ENCODE measurements at places on chromosomes 5 and 9.

GRCh38 chr9:104980039-104980654 is 52.2 kb upstream of the ABCA1 start:
- DNase-seq, result no peak

DNA sequence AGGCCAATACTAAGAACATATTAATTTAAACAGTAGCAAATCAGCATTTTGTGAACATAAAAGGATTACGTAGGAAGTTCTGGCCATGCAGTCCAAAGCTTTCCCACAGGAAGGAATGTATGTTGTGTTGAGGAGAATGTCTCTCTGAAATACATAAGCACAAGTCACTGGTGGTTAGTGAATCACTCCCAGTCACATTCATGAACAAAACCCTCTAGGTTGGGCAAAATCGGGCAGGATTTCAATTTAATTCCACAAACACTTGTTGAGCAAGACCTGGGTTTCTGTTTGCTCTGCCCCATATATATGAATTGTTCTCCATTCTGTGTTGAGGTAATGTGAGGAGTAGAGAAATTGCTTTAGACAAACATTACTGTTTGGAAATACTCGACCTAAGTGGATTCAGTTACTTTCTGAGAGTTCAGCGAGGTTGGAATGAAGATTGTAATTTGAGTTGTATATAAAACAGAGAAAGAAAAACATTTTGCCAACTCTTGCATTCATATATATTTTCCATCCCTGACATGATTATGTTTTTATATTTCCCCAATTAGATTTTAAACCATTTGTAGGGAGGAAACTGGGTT is 127.6 kb upstream of the RPS23 start:
- DNase-seq, result no peak

GRCh38 chr9:37840560-37841194 is 40.1 kb downstream of the DCAF10 start:
- DNase-seq, result no peak

DNA sequence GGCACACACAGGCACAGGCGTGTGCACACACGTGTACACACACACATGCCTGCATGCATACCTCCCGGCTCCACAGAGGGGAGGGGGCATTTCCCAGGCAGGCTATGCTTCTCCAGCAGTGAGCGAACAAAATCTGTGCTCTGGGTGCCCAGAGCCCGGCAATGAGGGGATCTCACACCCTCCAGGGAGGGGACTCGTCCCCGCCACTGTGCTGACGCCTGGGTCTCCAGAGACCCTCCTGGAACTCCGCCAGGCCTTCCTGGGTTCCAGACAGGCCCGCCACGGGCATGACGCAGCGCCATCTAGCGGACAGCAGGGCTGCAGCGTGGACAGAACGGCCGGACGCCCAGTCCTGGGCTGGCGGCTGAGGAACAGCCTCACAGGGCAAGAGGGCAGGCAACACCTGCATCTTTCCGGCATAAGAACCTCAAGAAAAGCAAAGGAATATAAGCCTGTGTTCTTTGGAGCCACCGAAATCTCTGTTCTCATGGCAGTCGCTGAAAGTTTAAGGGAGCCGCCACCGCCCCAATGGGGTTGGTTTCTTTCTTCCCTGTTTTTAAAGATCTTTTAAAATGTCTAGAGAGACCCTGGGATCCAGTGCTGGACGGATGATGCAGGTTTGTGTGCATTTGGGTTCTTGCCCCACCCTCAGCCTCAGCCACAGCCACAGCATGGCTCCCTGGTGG is 135.6 kb upstream of the PPP1R26 start:
- peak; percentile 38 for DNase-seq

GRCh38 chr9:121651295-121652020 is at the start of gene DAB2IP:
TSS of gene DAB2IP (plus strand) at chr9:121651634. CDS start at chr9:121651776, 142 bp downstream.
- no peak for DNase-seq

DNA sequence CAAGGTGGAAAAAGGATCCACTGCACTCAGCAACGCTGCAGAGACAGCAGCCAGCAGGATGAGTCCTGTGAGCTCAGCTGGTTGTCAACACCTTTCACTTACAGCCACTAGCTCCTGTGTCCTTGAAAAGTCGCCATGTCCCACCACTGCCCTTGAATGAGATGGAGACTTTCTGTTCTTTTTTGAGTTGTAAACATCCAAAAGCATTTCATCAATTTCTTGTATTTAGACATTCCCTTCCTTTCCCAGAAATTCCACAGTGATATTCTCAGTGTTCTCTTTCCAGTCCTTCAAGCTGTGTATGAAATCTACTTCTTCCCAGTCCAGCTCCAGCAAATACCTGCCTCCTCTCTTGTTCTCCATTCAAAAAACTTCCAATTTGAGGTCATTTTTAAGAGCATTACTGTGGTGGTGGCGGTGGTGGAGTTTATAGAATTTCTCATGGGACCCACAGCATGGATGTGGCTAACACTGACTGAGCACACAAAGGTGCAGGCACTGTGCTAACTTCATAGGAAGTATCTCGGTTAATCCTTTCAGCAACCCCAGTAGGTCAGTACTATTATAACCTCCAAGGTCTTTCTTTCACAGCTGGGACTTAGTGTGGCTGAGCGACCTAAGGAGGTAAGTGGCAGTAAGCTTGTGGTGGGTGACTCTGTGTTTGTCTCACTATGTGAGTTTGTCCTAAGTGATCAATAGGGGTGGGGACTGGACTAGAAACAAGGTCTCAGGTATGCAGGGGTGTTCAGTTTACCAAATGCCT is 15.0 kb upstream of the GPX3 start:
- no peak for DNase-seq

GRCh38 chr5:90297045-90297764 is 112.4 kb downstream of the CETN3 start:
- DNase-seq, result no peak

GRCh38 chr9:96769989-96770388 is 7.9 kb downstream of the ZNF510 start:
- no peak for DNase-seq

DNA sequence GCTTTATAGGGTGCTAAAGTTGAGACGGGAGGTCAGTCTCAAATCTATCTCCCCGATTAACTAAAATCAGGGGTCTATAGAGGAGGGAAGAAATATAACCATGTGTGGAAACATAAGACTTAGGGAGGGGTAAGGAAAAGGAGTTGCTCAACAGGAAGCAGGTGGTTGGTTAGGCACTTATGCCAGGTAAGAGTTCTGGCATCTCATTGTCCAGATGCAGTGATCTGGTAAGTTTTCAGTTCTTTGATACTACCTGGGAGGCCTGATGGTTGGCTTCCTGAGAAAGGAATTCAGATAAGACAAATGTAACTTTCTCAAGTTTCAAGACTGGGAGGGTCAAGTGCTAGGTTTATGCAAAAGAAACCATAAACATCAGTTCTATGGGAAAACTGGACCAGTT is 47.7 kb downstream of the CERT1 start:
- no peak for DNase-seq

GRCh38 chr9:124852121-124852828 is 985 bp upstream of the WDR38 start:
- DNase-seq, result no peak

GRCh38 chr5:110342683-110343082 is 383.8 kb downstream of the TMEM232 start:
- DNase-seq, result no peak

GRCh38 chr5:64690417-64691151 is at the start of gene SHISAL2B:
TSS of gene SHISAL2B (plus strand) at chr5:64690503. CDS start at chr5:64690624, 121 bp downstream.
- no peak for DNase-seq

DNA sequence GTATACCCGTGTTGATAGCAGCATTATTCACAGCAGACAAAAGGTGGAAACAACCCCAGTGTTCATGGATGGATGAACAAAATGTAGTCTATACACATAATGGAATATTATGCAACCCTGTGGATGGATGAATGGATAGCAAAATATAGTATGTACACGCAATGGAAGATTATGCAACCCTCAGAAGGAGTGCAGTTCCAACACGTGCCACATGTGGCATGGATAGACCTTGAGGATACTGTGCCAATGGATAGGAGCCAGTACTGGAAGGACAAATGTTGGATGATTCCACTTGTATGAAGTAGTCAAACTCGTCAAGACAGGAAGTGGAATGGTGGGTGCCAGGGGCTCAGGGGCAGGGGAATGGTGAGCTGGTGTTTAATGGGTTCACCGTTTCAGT is 44.9 kb downstream of the PLEKHG4B start:
- DNase-seq, result no peak

DNA sequence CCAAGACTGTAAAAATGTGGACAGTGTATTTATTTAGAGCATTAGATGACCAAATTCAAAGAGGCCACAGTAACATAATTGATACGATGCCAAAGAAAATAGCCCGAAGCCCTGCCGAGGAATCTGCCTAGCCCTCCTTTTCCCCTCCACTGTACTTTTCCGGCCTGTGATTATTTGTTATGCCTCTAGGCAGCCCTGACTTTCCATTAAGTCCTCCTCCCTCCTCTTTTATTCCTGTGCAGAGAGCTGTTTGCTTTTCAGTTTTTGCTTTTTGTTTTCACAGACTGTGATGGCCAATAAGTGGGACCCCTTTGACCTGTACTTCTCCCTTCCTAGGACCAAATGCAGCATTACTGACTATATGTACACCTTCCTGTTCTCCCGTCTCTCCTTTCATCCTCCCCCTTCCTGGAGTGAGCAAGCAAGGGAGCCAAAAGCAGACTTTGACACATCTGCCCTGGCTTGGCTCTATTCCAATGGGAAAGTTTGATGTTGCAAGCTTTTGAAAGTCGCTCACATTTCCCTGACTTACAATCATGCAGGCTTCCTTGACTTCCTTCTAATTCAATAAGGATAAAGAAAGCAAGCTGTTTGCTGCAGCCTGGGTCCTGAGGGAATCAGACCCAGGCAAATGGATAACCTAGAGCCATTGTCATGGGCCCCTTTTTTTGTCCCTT is 76.1 kb downstream of the NREP start:
- no peak for DNase-seq

DNA sequence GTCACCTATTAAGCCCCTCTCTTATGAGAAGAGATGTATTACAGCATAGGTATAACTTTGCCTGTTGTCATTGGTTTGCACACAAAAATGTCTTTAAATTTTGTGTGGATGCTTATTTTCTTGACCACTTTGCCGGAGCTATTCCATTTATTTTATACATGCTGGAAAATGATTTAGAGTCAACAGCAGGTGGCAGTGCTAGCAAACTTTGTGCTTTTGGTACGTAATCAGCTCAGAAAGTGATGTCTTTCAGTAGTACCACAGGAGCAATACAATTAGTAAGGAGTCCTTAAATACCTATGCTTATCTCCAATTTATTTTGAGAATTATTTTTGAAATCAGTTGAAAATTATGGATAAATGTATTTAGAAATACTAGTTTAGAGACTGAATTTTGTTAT is 19.8 kb upstream of the NUDT12 start:
- DNase-seq, result no peak
